ENCODE measurements at places on chromosomes 4 and X.

GRCh38 chrX:83008415-83008814, 499.7 kb upstream of the POU3F4 start:
- DNase-seq = no peak

DNA sequence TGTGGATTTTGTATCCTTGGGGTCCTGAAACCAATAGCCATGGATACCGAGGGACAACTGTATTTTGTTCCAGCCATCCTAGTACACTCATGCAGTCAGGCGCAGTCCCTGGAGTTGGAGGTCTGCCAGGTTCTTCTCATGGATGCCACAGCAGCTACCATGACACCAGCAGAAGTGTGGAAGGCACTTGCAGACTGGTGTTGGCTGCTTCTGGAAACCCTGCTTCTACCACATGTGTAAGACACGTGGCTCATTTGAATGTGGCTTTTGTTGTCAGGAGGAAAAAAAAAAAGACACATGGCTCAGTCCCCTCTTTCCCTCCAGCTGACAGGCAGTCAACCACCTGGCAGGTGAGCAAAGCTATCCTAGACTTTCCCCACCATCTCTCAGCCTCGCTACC, 19.4 kb downstream of the DRD5 start:
- DNase-seq = no peak

GRCh38 chrX:45323387-45323786, 122.7 kb upstream of the DIPK2B start:
- DNase-seq = no peak

GRCh38 chrX:122941806-122942205, 242.3 kb upstream of the GRIA3 start:
- DNase-seq = no peak

DNA sequence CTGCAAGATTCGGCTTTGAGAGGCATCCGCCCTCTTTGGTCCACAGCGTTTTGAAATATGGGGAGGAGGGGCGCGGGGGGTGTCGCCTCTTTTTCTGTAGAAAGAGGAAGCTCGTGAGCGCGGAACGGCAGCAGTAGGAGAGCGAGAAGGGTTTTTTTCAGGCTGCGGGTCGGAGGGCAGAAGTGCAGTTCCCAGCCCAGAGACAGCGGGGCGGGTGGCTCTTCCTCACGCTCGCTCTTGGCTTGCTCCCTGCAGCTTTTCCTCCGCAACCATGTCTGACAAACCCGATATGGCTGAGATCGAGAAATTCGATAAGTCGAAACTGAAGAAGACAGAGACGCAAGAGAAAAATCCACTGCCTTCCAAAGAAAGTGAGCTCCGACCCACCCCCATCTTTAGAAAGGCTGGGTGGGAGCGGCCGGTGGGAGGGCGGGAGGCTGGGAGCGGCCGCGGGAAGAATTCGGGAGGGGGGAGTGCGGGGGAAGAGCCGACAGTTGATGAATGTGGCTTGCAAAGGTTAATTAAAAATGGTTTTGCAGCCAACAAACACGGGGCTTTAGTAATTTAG, 1.2 kb downstream of the TMSB4X start:
- DNase-seq = peak; percentile 63

- no peak for DNase-seq
Observed at GRCh38 chr4:10164877-10165283, 48.3 kb upstream of the WDR1 start.

- no peak for DNase-seq
Observed at GRCh38 chrX:39750256-39750790, 347.4 kb downstream of the BCOR start.

GRCh38 chr4:183399126-183399522, 45.3 kb upstream of the CDKN2AIP start:
- DNase-seq = no peak

- DNase-seq = no peak
Observed at GRCh38 chr4:183814461-183814860, 90.6 kb upstream of the STOX2 start.

- no peak for DNase-seq
Observed at GRCh38 chr4:8345946-8346814, 76.6 kb downstream of the HTRA3 start.

DNA sequence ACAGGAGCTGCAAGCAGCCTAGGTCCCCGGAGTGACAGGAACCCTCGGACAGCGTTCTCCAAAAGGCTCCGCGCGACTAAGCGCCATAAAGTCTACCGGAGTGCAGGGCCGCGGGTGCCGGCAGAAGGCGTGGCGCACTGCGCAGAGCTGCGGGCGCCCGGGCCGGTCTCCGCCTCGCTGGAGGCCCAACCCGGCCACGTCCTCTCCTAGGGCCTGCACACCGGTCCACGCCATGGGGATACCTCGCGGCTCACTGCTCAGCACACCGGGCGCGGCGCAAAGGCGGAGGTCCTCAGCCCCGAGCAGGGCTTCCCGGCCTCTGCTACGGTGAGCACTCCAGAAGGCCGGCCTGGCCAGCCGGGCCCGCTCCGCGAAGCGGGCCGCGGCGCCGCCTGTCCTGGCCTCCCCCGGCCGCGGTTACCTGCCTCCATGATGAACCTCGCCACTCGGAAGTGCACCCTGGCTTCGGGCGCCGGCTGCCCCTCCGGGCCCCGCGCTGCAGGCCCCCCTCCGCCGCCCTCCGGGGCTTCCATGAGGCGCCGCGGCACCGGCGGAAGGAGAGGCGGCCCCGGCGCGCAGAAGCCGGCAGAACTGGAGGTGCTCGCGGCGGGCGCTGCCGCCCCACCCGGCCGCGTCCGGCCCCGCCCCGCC, at the start of gene CCNQ:
Gene CCNQ, minus strand, starts transcription at position 599 of the 651 bp plus-strand sequence. Its CDS starts 66 bp downstream, at position 533.
- peak; percentile 19 for DNase-seq

DNA sequence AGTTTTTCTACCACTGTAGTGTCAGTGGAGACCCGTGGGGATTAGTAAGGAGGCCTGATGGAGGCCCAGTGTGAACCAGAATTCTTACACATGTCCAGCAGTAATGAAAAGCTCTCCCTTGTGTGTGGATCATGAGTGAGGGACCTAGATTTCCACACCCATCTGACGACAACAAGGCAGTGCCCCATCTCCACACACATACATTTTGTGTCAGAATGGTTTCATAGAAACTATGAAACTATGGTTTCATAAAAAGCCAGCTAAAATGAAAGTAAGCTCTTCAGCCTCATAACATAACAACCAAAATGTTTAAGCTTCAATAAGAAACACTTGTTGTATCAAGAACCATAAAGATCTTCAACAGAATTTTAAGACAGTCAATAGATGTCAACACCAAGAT, 884.5 kb upstream of the ADGRL3 start:
- no peak for DNase-seq

DNA sequence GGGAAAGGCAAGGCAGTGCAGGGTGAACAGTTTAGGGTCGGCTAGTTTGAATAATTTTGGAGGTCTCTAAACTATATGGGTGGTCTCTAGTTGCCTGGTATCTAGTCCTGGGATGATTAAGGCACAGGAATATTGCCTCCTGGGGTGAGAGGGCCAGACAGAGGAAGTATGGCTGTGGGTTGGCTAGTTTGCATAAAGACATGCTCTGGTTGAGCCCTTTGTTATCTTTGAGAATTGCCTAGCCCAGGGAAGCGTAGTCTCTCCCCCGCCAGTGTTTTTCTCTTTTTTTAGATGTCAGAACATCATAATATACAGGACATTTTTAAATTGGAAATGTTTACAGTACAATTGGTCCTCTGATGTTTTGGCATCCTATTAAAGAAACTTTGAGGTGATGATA, 163.5 kb downstream of the PWWP3B start:
- no peak for DNase-seq

- peak; percentile 94 for DNase-seq
Observed at GRCh38 chr4:1330761-1331590, 16.0 kb upstream of the UVSSA start.

DNA sequence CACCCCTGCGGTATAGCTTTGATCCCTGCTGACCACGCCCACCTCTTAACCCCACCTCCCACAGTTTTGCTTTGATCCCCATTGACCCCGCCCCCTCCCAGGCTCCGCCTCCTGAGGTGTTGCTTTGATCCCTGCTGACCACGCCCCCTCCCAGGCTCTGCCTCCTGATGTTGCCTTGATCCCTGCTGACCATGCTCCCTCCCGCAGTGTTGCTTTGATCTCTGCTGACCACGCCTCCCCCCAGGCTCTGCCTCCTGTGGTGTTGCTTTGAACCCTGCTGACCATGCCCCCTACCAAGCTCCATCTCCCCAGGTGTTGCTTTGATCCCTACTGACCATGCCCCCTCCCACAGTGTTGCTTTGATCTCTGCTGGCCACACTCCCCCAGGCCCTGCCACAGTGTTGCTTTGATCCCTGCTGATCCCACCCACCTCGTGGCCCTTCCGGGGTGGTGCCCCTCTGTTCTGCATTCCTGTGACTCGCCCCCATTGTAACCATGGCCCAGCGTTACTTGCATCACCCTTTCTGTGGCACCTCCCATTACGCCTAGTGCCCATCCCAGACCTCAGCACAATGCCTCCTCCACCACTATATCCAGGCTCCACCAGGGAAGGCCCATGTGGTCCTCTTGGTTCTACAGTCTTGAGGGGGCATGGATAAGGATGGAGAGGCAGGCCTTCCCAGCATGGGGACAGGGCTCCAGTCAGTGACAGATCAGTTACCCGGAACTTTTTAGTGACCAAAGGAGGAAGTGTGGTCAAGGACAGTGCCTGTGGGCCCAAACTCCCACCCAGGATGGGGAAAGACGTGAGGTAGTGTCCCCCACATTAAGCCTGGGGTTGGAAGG, 70.8 kb downstream of the ADRA2C start:
- DNase-seq = no peak

GRCh38 chr4:139629436-139630125, 36.0 kb upstream of the MGST2 start:
- no peak for DNase-seq

GRCh38 chr4:38163216-38164006, 203.2 kb downstream of the PTTG2 start:
- DNase-seq = no peak

- peak; percentile 92 for DNase-seq
Observed at GRCh38 chrX:65034668-65035445, 58.6 kb upstream of the ZC4H2 start.

- no peak for DNase-seq
Observed at GRCh38 chrX:13401724-13402123, 81.9 kb upstream of the ATXN3L start.

GRCh38 chr4:41532882-41533281, 5.1 kb upstream of the LIMCH1 start:
- no peak for DNase-seq

DNA sequence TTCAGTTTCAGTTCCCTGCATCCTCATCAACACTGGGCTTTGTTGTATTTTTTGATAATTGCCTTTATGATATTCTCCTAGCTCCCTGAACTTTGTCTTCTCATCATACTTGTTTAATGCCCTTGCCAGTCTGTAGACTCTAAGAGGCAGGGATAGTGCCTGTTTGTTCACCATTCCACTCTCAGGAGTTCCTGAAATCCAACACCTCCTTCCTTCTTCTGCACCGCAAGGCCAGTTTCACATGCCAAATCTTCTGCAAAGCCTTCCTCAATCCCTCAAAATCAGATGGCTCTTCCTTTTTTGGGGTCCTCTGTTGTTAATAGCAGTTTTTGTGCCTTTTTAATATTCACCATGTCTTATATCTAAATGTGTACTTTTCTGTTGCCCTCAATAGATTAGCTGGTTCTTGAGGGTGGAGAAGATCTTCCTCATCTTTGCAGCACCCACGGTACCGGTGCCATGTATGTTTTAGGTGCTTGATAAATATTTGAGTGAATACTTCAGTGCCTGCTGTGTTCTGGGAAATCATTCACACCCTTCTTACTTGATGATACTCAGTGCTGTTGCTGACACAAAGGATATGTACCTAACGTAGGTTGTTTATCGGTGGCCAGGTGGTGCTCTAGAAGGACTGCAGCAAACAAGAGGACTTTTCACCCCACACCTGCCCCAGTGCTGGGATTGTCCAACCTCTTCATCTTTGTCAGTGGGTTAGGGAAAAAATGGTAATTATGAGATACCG, 85.3 kb upstream of the LIMCH1 start:
- no peak for DNase-seq

GRCh38 chr4:183349673-183350072, 27.4 kb upstream of the CLDN24 start:
- no peak for DNase-seq

- DNase-seq = no peak
Observed at GRCh38 chr4:141283152-141283551, 62.5 kb downstream of the ZNF330 start.

Measured in CD4-positive, alpha-beta T cell (primary cell).